OCI-M1 (cell line): ENCODE measurements at places on chromosomes 7 and 10.

DNA sequence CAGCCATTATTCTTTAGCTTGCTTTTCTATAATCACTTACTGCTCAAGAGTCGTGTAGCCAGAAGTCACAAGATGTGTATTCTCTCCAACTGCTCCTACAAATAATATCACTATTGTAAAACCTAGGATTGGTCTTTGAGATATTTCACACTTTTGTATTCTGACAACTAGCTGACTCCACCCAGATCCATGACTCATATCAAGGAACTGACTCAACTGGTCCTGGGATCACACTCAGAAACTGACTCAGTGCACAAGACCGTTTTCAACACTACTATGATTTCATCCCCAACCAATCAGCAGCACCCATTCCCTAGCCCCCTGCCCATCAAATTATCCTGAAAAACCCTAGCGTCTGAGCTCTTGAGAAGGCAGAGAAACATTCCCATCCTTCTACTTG, 56.5 kb upstream of the ORC5 start:
- DNase-seq = no peak

- no peak for DNase-seq
Observed at GRCh38 chr10:120429395-120429794, 27.6 kb upstream of the PLPP4 start.

DNA sequence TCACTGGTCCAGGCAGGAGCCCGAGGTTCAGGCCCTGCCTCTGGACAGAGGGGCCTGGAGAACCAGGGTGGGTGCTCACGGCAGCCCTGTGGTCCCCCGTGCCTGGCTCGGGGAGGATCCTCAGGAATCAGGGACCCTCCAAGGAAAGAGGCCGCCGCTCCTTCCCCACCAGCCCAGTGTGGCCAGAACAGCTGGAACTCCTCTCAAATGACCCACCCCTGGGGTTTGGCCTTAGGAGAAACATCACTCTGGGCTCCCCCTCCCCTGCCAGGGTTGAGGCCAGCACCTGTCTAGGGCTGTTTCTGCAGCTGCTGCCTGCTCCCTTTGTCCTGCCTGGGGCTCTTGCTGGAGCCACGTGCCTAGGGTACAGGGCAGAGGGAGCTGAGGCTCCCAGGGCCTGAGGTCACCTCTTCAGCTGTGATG, 161.0 kb downstream of the RNF216 start:
- no peak for DNase-seq

GRCh38 chr7:94205529-94205928, 189.2 kb upstream of the COL1A2 start:
- DNase-seq = no peak
